Stimulated activated CD4-positive, alpha-beta T cell treated with anti-CD3 and anti-CD28 coated beads, Interleukin-1b, Interleukin-23, amount 100 ng/mL, for 1 hour (primary cell): ENCODE measurements at places on chromosomes 11 and 22.

GRCh38 chr22:40612291-40612751 is 24.2 kb downstream of the MRTFA start:
- no peak for DNase-seq

DNA sequence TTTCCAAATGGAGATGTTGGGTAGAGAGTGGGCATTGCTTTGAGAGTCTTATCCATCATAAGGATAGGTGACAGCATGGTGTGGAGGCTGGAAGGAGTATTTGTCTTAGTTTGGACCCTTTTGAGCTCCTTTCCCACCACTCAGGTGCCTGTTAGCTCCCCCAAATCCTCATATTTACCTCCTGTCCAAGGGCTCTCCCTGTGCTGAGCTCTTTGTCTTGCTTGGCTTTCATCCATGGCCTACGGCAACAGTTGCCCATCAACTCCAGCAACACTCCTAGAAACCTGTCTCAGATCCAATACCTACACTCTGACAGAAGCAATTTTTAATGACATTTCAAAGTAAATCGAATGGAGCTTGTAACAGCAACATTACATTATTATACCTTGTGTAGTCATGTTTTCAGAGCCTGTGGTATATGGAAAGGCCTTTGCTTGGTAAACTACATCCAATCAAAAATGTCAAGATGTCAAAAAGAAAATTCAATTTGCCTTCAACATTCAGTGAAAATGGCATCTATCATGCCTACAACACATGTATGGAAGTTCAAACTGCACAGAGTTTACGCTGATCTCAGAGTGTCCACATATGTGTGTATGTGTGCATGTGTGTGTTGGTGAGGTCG is 49.4 kb upstream of the CCDC90B start:
- DNase-seq, result no peak

DNA sequence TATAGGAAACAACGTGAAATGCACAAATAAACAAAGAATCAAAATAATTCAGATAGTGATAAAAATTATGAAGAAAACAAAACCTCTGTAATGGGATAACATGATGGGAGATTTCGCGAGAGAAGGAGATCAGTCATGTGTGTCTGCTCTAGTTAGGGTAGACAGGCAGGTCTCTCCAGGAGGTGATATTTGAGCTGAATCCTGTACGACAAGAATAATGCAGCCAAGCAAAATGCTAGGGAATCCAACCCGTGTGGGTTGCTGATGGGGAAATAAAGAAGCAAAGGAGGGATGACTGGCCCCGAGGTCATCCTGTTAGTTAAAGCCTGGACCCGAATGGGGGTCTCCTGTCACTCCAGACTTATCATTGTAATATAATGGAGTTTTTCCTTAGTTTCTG is 16.0 kb downstream of the MAML2 start:
- no peak for DNase-seq

GRCh38 chr11:111193924-111194490 is 51.5 kb upstream of the POU2AF2 start:
- no peak for DNase-seq

- DNase-seq, result no peak
Measured at GRCh38 chr11:122128146-122128545, 12.1 kb upstream of the BLID start.

- DNase-seq, result no peak
Measured at GRCh38 chr11:62487738-62488551, 58.7 kb downstream of the AHNAK start.

DNA sequence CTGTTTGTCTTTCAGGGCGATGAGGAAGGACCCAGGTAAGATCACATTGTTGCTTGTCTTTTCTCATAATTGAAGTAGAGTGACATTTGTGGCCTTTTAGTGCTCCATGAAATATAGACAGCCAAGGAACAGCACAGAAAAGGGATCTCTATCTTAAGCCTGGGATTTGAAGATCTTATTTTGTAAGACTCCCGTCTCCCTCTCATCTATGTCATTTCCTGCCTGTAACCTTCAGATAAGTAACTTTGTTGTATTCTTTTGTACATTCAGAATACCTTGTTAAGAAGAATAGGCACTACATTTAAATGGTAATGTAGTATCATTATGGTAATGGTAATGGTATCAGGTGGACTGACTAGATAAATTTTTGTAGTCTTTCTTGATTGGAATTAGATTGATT is 72.8 kb downstream of the TRIM44 start:
- no peak for DNase-seq

GRCh38 chr11:131467645-131468394 is 97.4 kb downstream of the NTM start:
- DNase-seq, result no peak

DNA sequence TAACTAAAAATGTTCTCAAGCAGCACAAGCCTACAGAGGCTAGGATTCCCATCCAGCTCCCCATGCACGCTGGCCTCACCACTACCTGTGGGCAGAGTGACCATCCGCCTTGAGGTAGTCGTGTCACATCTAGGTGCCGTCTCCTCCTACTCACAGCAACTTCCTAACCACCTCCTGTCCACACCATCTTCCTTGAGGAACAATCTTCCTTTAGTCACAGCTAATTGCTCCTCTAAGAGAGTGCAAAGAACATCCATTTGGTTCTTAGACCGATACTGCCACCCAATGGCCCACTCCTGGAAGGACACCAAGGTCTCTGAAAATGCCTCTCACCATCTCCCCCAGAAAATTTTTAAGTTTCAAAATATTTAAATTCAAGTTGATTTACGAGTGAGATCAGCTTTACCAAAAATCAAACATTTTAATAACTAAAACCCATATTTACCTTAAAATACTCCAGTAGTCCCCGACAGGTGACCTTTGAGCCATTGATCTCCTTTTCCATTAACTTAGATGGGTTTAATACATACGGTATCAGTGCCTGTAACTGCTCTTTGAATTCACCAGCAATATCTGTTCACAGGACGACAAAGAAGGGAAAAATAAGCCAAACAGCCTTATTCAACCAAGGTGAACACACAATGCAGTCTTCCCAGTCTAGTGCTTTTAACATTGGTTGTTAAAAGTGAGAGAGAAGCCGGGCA is 21.7 kb upstream of the PLAAT3 start:
- peak; percentile 54 for DNase-seq

DNA sequence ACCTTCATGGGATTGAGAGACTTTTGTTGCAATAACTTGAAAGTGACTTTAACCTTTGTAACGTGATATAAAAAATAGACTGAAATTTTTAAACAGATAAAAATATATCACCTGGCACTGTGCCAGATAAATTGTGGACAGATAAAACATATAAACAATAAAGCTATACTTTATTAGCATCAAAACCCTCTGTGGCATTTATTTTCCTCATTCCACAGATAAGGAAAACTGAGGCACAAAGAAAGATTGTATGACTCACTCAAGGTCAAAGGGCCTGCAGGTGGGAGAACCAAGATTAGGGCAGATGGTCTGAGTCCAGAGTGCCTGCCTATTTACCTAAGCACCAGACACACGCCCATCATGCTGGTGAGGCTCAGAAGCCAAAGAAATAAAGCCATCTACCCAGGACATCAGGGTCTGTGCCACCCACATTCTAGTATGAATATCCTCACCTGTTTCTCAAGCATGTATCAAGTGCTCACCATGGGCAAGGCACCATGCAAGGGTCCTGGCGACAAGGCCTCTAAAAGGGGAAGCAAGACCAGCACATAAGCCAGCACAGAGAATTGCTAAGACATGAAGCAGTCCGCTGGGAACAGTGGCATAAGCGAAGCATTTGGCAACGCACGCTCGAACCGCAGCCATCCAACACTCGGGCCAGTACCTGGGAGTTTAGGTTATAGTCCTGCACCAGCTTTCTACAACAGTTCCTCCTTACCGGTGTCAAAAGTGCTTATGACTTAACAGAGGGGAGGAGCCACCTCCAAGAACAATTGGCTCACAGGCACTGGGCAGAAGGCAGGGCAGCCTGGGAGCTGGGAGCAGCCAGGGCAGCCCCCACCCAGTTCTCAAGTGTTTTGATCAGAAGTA is 17.6 kb downstream of the MYH9 start:
- DNase-seq, result no peak

DNA sequence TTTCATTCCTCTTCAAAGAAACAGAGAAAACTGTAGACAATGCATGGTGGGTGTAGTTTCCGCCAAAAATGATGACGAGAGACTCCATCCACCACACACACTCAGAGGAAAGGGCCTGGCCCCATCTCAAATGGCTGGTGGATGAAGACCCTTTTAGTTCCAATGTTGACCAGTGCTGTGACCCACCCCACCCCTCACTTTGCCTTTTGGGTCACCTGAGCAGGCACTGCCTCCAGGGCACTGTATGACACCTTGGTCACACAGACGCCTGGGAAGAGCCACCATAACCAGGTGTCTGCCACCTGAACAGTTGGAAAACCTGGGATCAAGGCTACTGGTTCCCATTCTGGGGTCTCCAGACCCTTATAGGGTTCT is 121.3 kb downstream of the MPPED1 start:
- no peak for DNase-seq

GRCh38 chr11:251550-251949 is 14.8 kb downstream of the PSMD13 start:
- no peak for DNase-seq

GRCh38 chr11:8381871-8382396 is 118.3 kb upstream of the LMO1 start:
- DNase-seq, result no peak

- no peak for DNase-seq
Measured at GRCh38 chr11:72039856-72040401, 40.4 kb downstream of the NUMA1 start.

GRCh38 chr22:47807506-47807905 is 1045.1 kb downstream of the TBC1D22A start:
- no peak for DNase-seq

GRCh38 chr11:16098526-16099205 is 257.7 kb downstream of the SOX6 start:
- DNase-seq, result no peak

GRCh38 chr11:31340903-31341572 is 28.5 kb downstream of the DCDC1 start:
- no peak for DNase-seq

DNA sequence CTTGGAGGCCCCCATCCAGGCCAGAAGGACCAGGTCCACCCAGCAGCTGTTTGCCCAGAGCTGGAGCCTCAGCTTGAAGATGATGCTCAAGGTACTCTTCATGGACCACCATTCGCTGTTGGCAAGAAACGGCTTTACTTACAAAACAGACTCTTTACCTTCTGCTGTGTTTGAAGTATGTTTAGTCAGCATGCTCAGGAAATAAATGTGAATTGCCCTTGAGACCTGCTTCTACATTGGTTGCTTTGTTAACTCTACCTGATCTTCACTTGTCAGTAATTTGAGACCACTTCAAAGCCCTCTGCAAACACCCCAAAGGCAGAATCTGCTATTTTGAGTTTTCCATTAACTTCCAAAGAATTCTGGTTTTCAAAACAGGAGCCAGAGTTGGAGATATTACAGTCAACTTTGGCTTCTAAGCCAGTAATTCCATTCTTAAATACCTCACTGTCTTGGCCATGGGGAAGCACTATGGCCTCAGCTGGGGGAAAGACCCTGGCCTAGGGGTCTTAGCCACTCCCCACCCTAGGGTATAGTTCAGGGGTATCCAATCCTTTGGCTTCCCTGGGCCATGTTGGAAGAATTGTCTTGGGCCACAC is 2.7 kb downstream of the UQCR10 start:
- no peak for DNase-seq

DNA sequence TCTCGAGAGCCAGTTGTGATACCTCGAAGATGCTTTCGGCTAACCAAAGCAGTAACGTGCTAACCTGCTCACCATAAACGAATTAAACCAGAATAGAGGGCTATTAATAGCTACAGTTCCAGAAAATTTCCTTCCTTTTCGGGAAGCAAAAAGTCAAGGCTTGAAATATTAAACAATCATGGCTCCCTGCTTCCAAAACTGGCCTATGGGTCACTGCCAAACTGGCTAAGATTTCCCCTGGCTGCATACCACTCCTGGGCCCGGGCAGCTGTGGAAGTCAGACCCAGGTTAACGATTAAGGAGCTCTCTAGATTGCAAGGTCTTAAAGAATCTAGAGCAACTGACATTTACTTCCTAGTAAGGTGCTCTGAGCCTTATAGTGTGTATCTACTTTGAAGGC is 1.7 kb downstream of the AMOTL1 start:
- no peak for DNase-seq

GRCh38 chr11:4559527-4560440 is 14.8 kb downstream of the OR52M1 start:
- DNase-seq, result no peak

- no peak for DNase-seq
Measured at GRCh38 chr11:3223932-3224381, 5.3 kb upstream of the MRGPRG start.

DNA sequence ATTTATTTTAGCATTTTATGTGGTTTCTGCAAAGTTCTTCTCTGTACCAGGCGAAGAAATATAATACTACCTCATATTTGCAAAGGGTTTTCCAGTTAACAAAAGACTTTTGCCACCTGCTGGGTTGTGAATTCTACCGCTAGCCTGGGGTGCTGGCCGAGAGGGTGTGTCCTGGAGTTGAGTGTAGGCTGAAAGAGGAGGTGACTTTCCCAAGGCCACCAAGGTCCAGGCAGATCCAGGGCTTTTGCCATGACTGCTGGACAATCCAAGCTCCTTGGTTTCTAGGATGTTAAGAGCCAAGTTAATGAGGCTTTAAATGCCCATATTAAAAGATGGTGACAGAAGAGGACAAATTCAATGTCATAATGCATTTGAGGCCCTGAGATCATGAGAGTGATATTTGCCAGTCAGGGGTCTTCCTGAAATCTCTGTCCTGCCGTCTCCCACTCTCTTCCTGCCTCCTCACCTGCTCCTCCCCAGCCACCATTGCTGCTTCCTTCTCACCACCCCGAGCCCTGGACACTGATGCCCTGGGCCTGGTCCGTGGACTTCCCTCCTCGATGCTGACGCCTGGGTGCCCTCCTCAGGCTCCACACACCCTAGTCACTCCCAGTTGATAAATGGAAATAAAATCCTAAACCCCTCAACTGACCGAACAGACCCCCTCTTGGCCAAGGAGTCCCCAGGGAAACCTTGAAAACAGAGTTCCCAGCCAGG is 825.6 kb downstream of the TBC1D22A start:
- no peak for DNase-seq

- DNase-seq, result no peak
Measured at GRCh38 chr11:94586546-94586945, 19.4 kb downstream of the PIWIL4 start.

- DNase-seq, result no peak
Measured at GRCh38 chr11:108780119-108780518, 115.2 kb downstream of the DDX10 start.

- peak; percentile 47 for DNase-seq
Measured at GRCh38 chr22:38114484-38115398, 4.3 kb upstream of the BAIAP2L2 start.

DNA sequence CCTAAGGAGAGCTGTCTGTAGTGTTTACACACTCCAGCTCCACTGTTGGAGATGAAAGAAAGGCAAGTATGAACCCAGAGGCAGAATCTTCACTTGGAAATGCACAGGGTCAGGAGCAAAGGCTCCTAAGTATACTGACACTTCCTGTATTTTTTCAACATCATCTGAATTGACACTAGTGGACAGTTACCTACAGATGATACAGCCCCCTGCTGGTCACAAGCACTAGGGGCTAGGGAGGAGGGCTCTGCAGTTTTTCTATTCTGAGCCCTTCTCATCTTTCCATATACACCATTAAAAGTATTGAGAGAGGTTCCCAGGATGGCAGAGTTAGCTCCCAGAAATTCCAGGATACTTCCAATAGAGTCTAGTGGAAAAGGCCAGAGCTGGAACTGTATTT is 290.3 kb upstream of the API5 start:
- no peak for DNase-seq
